ENCODE measurements at places on chromosomes 2 and 18.

DNA sequence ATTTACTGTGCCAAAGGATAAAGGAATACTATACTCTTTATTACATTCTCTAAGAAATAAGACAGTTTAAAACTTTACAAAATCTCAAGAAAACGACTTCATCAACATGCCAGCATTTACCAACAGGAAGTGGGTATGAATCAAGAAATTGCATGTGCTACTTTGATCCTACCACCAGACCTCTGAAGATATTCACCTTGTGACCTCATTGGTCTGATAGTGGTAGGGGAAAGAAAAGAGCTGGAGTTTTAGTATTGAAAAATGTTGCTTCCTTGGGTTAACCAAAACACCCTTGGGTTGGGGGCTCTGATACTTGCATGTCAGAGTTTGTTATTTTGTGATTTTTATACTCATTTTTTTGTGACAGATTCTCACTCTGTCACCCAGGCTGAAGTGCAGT, 84.1 kb upstream of the LPIN2 start:
- DNase-seq = no peak

- DNase-seq = no peak
These were observed 30.8 kb upstream of the ACYP2 start for GRCh38 chr2:54084600-54084999.

GRCh38 chr2:187876554-187876953, 322.3 kb upstream of the TFPI start:
- no peak for DNase-seq

GRCh38 chr2:29061176-29061575, 13.1 kb downstream of the PCARE start:
- no peak for DNase-seq

- DNase-seq = no peak
These were observed 34.9 kb downstream of the FAM110C start for GRCh38 chr2:11248-11941.

DNA sequence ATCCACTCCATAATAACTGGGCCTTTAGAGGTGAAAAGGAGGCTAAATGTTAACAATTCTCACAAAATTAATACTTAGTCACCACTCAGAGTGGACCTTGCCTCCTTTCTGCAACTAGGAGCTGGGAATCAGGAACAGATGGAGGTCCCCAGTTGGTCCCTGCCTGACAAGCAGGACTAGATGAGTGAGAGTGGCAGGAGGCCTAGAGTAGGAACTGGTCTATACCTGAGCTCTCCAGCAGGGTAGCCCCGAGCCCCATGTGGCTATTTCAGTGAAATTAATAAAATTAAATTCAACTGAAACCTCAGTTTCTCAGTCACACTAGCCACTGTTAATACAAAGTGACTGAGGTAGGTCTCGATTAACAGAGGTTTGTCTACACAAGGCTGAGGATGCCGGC, 150.5 kb downstream of the MYO5B start:
- DNase-seq = no peak

- no peak for DNase-seq
These were observed 136.8 kb downstream of the CAMKMT start for GRCh38 chr2:44498551-44498950.

GRCh38 chr2:134379722-134380121, 125.8 kb downstream of the MGAT5 start:
- DNase-seq = no peak

DNA sequence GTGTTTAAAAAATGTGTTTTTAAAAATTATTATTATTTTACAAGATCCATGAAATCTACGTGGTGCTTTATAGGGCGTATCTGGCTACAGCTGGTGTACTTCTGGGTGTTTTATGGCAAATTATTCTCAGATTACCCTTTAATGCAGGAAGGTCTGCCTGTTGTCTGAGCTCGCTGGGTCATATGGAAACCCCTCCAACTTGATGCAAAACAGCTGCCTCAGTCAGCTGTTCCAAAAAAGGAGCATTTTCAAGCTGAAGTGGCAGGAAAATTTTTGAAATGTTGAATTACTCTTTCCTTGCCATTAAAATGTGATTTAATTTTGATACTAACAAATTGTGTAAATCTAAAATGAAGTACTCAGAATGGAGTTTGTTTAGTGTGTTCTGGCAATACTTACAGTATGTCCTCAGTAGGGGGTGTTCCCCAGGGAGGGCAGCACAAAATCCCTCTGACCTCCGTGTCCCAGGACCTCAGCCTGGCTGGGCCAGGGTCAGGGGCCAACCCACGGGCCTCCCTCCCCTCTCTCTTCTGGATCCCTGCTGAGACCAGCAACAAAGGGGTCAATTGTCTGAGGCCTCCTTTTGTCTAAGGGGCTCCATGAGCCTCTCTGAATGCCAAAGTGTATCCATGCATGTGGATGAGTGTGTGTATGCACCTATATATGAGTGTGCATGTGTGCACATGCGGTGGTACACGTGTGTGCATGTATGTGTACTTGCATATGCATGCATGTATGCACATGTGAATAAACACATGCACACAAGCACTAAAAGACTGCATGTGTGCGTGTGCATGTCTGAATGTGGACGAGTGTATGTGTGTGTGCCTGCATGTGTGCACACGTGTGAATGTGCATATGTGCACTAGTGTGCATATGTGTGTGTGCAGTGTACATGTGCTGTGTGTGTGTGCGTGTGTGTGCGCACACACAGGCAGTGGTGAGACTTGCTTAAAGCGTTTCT, 105.4 kb downstream of the ACOXL start:
- DNase-seq = no peak

- DNase-seq = no peak
These were observed 19.8 kb downstream of the RPRD1A start for GRCh38 chr18:36047521-36047920.

DNA sequence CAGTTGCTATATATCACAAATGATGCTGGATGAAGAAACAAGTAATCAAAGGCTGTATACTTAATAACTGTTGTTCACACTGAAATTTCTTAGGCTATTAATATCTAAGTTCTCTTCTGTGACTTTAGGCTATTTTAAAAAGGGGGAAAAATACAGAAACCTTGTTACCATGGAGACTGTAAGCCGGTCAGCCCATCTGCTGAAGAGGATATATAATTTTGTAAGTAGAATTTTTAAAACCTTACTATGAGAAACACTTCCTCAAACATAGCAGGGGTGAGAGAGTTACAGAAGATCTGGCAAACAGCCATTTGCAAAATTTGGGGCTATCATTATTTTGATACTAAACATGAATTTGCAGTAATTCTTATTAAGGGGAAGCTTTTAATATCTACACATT, 27.8 kb downstream of the CACNB4 start:
- DNase-seq = no peak

DNA sequence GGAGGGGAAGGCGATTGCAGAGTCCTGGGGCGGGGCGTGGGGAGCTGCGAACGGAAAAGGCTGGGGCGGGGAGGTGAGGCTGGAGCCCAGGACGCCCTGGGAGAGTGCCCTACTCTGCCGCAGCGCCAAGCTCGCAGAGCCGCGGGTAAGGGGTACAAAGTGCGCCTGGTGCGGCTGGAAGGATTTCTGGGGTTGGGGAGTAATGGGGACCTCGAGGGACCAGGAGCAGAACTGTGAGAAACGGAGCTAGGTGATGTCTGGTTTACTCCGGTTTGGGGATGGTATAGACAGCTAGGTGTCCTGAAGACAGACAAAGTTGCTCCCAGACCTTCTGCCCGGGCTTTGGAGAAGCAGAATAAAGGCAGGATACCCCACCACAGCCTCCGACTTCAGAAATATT, 718 bp upstream of the NXPH2 start:
- no peak for DNase-seq

- no peak for DNase-seq
These were observed 57.1 kb downstream of the CD226 start for GRCh38 chr18:69890558-69890957.

DNA sequence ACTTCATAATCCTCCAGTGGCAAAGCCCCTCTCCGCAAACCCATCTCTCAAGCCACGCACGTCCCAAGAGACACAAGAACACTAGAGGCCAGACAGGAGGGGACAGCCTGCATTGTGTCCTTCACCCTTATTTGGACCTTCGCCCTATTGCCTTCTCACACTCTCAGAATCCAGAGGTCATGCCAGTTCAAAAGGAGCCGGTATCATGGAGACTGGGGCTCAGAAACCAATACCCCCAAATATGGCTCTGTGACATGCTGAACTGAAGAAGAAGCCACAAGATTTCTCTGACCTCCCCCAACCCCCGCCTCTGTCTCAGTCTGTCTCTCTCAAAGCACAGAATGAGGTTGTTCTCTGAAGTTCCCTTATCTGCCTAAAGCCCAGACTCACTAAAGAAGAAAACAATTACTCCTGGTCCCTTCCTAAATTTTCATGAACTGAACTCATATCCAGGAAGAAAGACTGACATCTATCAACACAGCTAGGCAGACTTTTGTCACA, 19.2 kb upstream of the SPATA3 start:
- DNase-seq = no peak

GRCh38 chr2:119546447-119546767, 2.2 kb downstream of the CFAP221 start:
- DNase-seq = no peak
